NCI-H226 (cell line): ENCODE measurements at places on chromosomes 1 and 21.

- DNase-seq = no peak
These were observed 198.8 kb downstream of the COL24A1 start for GRCh38 chr1:85957760-85958159.

- no peak for DNase-seq
These were observed 64.1 kb upstream of the ACOT11 start for GRCh38 chr1:54483875-54484437.

DNA sequence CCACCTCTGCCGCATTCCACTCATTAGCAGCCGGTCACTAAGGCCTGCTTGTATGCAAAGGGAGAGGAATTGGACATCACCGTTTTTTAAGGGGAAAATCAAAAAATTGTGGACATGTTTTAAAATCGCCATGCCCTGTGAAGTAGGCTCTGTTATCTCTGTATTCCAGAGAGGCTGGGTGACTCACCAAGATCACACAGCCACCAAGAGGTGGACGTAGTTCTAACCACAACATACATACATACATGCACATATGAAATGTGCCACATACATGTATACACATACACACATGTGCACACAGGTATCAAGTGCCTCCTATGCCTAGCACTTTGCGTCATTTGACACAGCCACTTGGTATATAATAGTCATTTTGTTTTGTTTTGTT, 16.0 kb upstream of the ZSCAN20 start:
- no peak for DNase-seq

DNA sequence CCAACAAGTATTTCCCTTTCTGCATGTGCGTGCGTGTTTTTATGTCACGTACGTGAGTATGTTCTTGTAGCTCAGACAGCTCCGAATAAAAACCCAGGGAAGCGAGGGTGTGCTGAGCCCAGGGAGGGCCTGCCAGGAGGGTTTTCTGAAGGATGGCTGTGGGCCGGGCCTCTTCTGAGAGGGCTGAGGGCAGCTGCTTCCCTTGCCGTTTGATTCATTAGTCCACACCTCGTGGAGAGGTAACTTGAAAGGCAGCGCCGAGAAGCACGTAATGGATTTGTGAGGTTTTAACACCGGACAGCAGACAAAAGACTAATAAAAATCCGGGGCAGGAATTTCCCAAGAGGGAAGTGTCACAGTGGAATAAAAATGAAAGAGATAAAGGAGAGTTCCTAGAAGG, 29.5 kb downstream of the CD247 start:
- no peak for DNase-seq

- DNase-seq = no peak
These were observed 7.2 kb downstream of the ADPRS start for GRCh38 chr1:36095760-36096405.

GRCh38 chr1:70405780-70406416, 5.2 kb upstream of the CTH start:
- no peak for DNase-seq

- DNase-seq = no peak
These were observed 26.7 kb upstream of the KCNK1 start for GRCh38 chr1:233587196-233587595.

- no peak for DNase-seq
These were observed 417.1 kb downstream of the KIF26B start for GRCh38 chr1:245571815-245572294.

GRCh38 chr21:35346697-35347096, 297.6 kb upstream of the RUNX1 start:
- DNase-seq = no peak

DNA sequence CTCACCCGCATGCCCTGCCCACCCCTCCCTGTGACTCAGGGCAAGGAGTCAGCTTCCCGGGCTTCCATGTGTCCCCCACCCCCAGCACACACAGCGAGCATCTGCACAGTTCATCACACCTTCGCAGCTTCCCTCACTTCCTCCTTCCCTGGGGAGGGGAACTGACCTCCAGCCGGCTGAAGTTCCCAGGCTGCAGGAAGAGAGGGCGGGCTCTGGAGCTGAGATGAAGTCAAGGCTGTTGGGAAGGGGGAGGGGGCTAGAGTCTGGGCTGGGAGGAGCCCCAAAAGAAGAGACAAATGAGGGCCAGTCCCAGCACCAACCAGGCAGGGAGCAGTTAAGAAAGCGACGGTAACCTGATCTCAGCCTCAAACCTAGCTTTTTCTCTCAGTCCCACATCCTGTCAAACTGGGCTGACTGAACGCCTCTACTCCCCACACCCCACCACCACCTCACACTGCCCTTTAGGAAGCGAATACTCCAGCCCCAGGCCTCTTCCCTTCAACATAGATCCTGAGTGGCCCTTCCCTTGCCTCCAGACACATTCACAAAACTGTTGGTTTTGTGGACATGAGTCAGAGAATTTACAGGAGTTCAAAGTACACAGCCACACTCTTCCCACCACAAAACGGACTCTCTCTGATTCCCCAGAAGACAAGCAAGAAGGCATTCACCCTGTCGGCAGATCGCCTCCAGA, 1.8 kb downstream of the RHOC start:
- DNase-seq = peak; percentile 97

DNA sequence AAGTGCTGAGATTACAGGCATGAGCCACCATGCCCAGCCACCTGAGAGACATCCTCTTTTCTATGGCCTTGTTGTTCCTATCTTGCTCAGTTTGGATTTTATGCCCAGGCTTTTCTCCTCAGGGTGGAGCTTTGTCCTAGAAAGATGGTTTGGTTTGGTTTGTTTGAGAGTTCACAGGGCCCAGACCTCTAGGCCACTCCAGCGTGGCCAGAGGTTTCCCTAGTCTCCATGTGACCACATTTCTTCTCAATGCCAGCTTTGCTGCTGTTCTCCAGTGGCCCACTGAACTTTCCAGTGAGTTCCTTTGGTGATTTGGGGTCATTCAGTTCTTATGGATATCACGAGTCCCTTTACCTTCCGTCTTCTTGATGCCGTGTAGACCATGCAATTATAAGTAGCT, 92.6 kb upstream of the SERBP1 start:
- no peak for DNase-seq

- DNase-seq = no peak
These were observed 46.2 kb upstream of the COL24A1 start for GRCh38 chr1:86202552-86203340.

- no peak for DNase-seq
These were observed 3.1 kb upstream of the DOCK7 start for GRCh38 chr1:62691062-62691844.

- no peak for DNase-seq
These were observed 1.3 kb upstream of the IL19 start for GRCh38 chr1:206769304-206769731.

GRCh38 chr1:55230659-55231058, 15.5 kb upstream of the USP24 start:
- no peak for DNase-seq

DNA sequence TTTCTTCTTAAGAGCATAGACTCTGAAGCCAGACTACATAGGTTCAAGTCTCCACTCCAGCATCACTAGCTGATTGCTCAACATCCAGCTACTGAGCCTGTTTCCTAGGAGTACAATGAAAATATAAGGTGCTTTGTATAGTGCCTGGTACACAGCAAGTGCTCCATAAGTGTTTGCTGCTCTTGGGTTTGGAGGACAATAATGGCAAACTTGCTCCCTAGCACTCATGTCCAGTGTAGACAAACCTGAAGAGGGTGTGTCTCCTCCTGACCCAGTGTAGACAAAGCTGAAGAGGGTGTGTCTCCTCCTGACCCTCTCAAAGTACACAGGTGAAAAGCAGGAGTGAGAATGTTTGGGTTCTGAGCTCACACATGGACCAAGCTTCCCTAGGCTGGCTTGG, 10.5 kb upstream of the ECE1 start:
- DNase-seq = no peak

- DNase-seq = no peak
These were observed 171.4 kb upstream of the ZP4 start for GRCh38 chr1:238061967-238062613.

DNA sequence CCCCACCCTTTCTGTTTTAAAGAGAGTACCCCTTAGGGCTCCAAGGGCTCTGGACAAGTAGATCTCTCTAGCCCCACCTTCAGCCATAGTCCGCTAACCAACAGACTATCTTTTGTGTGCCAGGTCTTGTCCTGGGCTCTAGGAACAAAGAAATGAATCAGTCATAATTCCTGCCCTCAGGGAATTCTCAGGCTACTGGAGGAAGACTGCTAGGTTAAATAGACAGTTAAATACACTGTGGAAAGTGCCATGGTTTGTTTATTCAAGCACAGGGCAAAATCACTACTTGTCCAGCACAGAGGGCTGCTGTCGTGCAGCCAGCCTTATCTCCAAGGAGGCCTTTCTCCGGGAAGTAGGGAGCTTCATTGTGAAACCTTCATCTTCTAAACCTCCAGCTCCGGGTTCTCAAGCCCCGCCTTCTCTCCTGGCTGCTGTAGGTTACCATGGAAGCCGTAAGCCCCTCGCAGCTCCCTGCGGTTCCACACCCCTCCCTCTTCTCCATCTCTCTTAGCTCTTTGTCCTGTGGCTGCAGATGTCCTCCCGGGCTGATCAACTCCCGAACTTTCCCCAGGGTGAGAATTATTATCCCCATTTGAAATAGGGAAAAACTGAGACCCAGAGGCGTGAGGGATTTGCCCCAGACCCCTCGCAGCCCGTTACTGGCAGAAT, 29.8 kb downstream of the SHISAL2A start:
- peak; percentile 89 for DNase-seq

DNA sequence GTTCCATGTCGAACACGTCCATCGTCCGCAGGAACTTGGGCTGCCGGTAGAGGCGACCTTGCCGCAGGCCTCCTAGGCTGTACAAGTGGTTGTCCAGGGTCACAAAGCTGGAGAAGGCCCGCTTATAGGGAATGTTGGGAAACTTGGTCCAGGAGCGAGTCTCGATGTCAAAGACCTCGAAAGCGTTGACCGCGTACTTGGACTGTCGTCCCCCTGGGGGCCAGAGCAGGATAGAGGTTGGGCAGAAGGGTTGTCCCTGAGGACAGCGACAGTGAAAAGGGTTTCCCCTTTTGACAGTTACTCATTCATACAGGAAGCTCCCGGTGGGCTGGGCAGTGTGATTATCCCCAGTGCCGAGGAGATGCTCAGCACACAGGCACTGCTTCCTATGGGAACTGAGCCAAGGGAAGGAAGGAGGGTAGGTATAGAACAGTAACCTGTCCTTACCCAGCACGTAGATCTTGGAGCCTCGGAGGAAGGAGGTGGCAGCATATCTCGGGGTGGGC, 17.5 kb downstream of the KLHDC8A start:
- DNase-seq = no peak

DNA sequence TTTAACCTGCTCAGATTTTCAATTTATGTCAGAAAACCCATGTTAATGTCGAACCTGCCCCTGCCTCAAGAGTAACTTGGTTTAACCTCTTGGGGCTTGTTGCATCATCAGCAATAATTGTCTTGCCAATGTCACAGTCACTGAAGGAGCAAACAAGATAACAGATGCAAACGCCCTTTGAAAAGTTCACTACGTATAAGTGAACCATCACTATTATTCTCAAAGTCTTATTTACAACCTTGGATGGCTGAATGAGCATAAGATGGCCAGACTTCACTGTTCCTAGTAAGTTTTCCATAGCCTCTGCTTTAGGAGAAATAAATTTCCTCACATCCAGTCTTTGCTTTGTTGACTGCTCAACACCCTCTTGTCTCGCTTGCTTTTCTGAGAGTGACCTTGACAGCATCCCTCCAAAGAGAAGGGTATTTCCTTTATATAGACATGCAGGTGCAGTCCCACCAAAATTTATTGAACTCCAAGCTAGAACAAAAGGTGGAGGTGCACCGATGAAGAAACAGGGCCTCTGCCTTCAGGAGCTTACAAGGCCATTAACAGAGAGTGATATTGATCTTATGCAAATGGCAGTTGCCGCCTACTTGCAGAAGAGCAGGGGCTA, 749 bp upstream of the LRIG2 start:
- DNase-seq = no peak

GRCh38 chr1:187817782-187818181, 989.0 kb downstream of the PLA2G4A start:
- DNase-seq = no peak

GRCh38 chr1:177360791-177361190, 190.0 kb downstream of the BRINP2 start:
- DNase-seq = no peak

DNA sequence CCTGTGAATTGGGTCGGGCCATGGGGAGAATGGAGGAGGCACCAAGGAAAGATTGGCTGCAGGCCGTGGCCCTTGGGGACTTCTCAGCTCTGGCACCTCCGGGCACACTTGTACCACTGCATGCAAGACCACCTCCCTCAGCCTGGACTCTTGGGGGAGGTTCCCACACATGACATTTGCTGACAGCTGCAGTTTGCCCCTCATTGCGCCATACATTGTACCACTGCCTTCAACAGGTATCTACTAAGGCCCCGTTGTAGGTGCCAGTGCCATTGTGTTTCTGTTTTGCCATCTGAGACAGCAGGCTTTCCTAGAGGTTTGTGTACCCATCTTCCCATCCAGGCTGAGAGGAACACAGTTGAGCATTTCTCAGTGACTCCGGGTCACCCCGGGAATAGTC, 159.4 kb upstream of the TMEM51 start:
- DNase-seq = no peak

DNA sequence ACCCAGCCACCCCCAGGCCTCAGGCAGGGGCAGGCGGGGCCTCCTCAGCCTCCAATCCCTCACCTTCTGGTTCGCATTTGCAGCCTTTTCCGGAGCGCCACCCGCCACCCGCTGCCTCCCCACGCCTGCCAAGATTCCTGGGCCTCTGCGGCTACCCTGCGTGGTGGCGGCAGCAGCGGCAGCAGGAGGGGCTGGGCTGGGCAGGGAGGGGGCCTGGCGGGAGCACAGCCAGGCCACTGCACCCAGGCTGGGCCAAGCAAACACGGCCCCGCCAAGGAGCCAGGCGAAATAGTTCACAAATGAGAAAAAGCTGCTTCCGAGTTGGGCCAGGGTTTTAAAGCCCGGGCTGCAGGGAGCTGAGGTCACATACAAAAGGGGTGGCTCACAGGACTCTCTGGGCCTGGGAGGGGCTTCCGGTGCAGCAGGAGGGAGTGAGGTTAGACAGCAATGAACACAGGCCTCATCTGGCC, 9.8 kb downstream of the COL8A2 start:
- DNase-seq = no peak
